Inflammatory macrophage treated with lipopolysaccharide for 4 hours (primary cell): ENCODE measurements at places on chromosomes 7 and 10.

- DNase-seq: no peak
These were observed 12.5 kb upstream of the CALD1 start for GRCh38 chr7:134766779-134767519.

- DNase-seq: no peak
These were observed 498.1 kb upstream of the POT1 start for GRCh38 chr7:125427676-125428075.

GRCh38 chr10:15241306-15241705, 72.8 kb upstream of the NMT2 start:
- no peak for DNase-seq

DNA sequence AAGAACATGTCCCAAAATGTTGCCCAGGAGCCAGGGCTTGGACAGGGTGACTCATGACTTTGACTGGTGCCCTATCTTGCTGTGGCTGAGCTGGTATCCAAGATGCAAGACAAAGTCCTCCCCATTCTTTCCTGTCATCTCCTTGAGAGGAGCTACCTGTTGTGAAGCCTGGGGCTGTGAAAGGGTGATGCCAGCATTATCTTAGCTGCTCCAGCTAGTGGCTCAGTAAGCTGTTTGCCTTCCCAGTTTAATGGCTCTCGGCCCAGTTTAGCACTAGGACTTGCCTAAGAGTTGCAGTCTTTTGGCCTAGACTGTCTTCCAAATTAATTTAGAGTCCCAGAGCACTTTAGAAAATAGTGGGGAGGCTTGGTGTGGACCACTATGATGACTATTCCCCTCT, 424.3 kb upstream of the NRG3 start:
- DNase-seq: no peak

GRCh38 chr10:15333909-15334649, 37.0 kb downstream of the FAM171A1 start:
- no peak for DNase-seq

DNA sequence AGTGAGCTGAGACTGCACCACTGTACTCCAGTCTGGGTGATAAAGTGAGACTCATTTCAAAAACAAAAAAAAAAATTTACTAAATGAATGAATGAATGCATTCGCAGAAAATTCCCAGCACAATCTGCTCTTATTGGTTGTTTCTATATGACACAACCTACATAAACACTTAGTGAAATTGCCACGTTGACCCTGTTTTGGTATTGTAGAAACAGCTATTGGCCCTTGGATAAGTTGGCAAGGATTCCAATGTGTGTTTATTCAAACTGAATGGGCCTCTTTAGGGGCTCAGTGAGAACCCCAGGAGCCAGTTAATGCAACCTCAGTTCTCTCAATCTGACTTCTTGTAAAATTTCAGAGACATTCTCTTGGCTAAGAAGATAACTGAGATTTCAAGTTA, 66.0 kb downstream of the HHEX start:
- DNase-seq: no peak

DNA sequence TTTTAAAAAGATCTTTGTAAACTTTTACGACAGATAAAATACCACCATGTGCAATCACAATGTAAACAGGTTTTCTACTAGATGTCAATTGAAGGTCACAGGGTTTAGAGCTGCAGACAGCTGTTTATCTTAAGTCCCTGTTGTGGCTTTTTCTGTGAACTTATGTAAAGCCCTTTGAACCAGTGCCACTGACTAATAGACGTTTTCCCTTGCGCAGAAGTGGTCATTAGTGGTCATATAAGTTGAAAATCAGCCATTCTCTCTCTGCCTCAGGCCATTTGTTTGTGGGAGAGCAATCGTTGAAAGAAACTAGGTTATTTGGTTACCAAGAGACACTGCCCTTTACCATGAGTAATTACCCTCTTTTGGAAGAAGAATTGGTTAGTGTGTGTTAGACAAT, 23.9 kb downstream of the CACNB2 start:
- no peak for DNase-seq

DNA sequence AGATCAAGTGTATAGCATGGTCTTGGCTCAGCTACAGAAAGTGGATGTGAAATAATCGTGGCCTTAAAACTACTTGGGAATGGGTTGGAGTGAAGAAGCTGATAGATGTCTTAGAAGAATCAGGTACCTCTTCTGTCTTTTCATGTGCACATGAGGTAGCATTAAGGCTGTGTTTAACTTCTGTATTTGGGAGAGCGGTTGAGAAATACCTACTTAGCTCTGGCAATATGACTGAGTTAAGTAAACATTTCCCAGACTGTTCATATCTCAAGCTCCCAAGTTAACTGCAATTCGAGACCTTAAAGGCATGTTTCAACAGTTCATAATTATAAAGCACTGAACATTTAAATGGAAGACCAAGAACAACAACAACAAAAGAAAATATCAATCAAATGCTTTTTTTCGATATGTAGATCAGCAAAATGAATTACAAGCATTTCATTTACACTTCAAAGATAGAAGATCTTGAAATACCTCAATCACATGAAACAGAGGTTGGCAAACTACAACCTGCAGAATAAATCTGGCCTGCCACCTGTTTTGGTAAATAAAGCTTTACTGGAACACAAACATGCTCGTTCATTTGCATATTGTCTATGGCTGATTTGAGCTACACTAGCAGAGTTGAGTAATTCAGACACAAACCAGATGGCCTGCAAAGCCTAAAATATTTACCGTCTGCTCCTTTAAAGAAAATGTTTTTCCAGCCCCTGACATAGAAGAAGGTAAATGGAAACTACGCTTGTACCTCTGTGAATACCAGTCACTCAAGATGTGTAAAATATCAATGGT, 337.1 kb upstream of the GLI3 start:
- no peak for DNase-seq

GRCh38 chr7:120876922-120877321, 19.0 kb upstream of the TSPAN12 start:
- no peak for DNase-seq

GRCh38 chr7:110922906-110923305, 168.0 kb upstream of the LRRN3 start:
- DNase-seq: no peak

- DNase-seq: peak; percentile 84
These were observed 7.5 kb upstream of the SH2D4B start for GRCh38 chr10:80530251-80530650.

DNA sequence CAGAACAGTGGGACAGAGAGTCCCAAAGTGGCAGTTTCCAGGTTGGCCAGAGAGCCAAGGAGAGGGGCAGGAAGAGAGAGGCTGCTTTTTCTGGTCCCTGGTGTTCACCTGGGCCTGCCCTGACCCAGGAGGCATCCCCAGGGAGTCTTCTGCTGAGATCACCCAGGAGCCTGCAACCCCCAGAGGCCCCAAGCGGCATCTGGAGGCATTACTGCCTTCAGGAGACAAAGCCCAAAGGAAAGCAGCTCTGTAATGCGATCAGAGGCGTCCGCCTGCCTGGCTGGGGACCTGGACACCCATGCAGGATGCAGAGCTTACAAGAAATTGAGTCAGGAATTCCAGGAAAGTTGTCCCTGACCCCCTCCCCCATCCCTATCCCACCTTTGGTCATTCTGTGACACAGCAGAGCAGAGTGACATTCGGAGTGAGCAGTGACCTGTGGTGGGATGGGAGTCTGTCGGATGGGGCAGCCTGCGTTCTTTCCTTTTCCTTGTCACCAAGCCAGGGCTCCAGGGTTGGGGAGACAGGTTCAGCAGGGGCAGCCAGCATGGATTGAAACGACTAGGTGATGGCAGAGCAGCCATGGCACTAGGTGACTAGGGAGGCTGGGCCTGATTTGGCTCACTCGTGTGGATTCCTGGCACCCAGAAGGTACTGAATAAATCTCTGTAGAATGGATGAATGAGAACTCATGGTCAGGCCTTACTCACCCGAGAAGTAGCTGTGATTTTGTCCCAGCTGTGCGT, 10.4 kb downstream of the UNC5B start:
- DNase-seq: no peak

DNA sequence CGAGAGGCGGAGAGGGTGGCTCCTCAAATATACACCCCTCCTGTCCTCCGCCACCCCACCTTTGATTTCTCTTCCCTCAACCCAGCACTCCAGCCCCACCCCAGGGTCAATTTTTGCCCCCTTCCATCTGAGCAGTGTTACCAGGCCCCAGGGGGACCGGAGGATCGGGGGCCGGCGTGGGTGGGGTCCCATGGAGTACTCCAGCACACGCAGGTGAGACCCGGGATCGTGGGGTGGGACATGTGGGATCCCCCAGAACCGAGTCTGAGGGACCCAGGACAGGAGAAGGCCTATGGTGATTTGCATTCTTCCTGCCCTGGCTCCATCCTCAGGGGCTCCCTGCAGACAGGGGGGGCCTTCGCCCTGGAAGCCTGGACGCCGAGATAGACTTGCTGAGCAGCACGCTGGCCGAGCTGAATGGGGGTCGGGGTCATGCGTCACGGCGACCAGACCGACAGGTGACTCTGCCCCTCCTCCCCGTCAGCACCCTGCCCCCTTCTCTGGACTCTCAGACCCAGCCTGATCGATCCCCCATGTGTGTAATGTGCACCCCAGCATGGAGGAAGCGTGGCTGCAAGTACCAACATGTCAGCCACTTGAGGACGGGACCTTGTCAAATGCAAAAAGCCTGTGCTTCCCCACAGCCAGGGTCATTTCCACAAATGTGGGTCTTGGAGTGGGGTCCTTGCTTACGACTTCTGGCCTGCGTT, 744 bp downstream of the TRIP6 start:
- no peak for DNase-seq

DNA sequence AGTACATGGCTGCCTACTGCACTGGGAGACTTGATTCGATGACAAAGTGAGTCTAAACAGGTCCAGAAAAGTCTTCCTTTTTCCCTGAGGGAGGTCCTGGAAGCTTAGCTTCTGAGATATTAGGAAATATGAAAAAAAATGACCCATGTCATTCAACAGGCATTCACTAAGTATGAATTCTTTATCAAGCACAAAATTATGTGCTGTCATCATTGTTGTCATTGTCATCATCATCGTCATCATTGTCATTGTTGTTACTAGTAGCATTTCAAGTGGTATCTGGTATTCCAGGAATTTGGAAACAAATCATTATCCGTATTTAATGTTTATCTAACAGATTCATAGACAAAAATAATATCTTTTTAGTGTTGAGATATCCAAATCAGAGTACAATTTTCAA, 49.7 kb upstream of the HECTD2 start:
- DNase-seq: no peak

- DNase-seq: no peak
These were observed 55.0 kb upstream of the GHITM start for GRCh38 chr10:84084342-84084741.

DNA sequence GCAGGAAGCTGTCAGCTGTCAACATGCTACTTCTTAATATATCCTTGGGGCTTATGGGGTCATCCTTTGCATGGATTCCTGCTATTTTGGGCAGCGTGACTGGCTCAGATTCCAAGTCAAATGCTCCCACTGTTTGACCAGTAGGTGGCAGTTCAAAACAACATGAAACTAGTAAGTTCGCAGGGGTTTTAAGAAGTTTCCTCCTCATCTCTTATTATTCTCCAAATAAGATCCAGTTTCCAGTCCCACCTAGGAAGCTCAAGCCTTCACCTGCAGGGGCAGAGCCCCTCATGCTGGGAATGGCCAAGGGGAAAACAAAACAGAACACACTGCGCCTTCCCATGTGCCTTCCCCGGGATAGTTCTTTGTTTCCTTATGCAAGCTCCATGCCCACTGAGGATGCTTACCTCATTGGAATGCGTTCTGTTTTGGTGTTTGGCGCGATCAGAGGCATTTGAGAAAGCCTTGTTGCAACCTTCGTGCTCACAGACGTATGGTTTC, 259.8 kb downstream of the GLI3 start:
- peak; percentile 56 for DNase-seq
